ENCODE measurements at places on chromosomes 11 and 22.

- no peak for DNase-seq
Observed at GRCh38 chr11:69374110-69374945, 80.4 kb downstream of the MYEOV start.

DNA sequence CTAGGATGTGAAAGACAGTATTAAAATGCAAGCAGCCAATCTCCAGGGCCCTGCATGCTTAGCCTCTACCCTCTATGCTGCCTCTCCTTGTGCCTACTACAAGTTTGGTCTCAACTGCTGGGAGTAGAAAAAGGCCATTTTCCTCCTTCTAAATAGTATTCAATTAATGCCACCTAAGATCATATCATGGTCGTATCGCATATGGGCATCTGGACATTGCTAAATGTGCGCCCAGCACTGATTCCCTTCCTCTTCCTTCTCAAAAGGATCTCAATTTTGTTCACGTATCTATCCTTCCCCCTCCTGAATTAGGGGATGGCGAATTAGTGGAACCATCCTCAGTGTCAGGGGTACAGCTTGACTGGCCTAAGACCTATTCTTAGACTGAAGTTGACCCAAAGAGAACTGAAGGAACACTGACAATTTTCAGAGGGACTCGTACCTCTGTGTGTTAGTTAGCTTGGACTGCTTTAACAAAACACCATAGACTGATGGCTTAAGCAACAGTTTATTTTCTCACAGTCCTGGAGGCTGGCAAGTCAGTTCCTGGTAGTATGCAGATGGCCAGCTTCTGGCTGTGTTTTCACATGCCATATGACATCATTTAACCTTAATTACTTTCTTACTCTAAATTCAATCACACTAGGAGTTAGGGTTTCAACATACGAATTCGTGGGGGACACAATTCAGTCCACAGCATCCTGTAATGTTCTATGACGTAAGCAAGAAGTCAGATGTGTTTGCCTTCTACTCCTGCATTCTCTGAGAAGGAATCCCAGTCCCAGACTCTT is 8.5 kb upstream of the NUP50 start:
- no peak for DNase-seq

- no peak for DNase-seq
Observed at GRCh38 chr22:41501209-41501608, 32.3 kb downstream of the ACO2 start.

DNA sequence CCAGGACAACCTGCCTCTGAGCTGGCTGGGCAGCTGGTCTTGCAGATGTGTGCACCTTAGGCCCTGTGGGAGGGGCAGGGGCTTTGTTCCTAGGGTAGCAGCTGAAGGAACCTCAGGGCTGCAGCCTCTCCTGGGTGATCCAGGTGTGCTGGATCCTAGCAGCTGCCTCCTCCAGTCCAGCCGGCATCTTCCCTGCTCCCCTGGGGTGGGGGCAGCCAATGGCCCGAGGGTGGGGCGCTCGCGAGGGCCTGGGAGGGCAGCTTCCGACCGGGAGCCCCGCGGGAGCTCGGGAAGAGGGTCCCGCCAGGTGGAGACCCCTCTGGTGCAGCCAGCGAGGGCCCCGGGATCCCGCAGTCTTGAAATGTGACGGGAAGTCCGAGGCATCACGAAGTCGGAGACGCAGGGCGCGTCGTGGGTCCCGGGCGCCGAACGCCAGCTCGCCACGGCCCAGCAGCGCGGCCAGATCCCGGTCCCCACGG is 1.7 kb downstream of the IFITM1 start:
- DNase-seq: no peak

DNA sequence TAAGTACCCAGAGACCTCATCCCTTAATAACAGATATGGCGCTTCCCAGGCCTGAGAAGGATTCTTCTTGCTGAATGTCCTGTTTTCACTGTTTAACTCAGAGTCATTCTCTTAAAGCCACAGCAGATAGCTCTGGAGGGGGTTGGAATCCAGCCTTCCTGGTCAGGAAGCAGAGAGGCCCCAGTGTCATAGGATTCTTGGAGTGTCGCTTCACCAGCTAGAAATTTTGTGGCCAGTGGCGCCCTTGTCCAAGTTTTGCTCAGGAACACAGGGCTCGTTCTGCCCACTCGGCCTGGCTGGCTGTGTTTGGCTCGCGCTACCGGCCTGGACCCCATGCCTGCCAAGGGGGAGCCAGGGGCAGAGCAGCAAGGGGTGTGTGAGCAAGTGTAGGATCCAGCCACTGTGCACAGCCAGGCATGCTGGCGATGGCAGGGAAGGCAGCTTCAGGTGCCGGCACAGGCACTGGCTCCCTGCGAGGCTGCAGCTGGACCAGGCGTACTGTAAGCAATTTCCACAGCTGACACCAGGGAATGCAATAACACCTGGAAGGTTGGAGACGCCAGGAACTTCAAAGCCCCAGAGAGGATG is 214.8 kb upstream of the SESN3 start:
- no peak for DNase-seq

DNA sequence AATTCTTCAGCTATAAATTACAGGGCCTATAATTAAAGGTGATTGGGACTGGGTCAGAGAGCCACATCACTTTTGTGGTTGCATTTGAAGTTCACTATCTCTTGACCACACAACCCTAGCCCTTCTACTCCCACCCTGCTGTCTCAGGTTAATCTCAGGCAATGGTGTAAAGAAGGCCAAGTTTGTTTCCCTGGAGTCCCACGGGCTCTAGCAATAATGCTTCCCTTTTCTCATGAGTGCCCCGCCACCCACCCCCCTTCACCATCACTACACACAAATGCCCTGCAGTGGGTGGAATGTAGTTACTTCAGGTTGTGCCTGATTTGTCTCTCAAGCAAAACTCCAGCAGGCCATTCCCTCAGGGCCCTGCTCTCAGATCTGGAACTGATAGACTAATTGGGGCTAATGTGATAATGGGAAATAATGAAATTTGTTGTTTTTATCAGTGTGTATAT is 1.8 kb upstream of the EHF start:
- no peak for DNase-seq

DNA sequence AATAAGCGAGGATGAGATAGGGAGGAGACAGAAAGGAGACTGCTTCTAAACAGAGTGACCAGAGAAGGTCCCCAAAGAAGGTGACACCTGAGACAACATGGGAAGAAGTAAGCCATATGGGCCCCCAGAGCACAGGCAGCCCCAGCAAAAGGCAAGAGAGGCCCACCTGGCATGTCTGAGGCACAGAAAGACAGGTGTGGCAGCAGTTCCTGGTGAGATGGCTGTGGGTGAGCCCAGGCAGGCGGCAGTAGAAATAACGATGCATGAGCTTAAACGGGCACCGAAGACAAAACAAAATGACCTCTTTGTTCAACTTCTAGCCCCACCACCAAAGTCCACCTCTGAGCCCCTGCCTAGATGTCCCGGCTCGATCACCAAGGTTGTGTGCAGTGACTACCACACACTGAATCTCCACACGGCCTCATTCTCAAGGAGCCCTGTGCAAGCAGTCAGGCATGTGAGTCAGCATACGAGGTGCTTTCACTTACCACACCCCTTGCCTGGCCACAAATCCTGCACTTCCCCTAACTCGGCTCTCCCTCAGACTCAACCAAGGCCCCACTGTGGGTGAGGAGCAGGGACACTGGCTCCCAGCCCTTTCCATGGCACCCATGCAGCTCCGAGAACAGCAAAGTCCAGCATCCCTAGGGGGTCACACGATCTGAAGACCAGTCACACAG is 77.6 kb downstream of the PACSIN2 start:
- DNase-seq: no peak

DNA sequence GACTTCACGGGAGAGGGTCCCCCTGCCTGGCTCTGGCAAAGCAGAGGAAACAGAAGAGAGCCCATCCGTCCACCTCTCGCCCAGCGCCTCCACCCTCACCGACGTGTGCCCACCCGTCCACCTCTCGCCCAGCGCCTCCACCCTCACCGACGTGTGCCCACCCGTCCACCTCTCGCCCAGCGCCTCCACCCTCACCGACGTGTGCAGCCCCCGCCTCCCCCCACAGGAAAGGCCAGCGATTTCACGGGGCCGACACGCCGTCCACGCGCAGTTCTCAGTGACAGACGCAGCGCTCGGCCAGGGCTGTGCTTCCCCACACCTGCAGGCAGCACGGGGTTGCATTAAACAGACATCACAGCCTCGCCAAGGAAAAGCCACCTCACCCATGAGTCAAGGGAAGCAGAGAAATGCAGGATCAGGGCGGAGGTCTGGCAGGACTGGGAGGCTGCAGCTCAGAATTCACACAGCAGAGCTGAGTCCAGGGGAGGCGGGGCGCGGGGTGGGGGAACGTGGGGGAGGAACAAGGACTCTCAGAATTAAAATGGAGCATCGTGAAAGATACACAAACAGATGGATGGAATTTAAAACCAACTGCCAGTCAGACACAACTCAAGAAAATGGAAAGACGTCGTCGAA is 377.7 kb downstream of the BRD1 start:
- no peak for DNase-seq

All from HuH-7.5 (cell line).